Activated CD4-positive, alpha-beta T cell treated with anti-CD3 and anti-CD28 coated beads, Interleukin-2, amount 10 ng/mL, durations not matched to agents 24 days and 14 days (primary cell): ENCODE measurements at places on chromosomes 4 and X.

DNA sequence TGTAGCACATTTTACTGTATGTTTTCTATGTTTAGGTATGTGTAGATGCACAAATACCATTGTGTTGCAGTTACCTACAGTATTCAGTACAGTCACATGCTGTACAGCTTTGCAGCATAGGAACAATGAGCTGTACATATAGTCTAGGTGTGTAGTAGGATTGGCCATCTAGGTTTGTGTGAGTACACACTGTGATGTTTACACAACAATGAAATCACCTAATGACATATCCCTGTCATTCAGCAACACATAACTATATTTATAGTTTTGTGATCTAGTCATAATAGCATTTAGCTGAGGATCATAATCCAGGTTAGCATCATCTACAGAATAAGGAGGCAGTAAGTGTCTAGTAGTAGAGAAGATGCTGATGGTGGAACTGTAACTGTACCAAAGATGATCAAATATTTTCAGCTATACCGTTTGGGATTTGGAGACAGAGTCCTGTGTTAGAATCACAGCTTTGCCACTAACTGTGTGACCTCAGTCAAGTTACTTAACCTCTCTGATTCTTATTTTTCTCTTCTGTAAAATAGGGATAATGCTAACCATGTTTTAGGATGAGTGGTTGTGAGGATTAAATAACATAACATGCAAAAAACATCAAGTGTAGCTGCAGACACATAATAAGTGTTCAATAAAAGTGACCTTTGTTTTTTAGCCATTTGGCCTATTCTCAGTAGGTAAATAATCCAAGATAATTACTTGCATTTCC is 73.3 kb downstream of the LIMCH1 start:
- no peaks in the 10 kb centered on the region for H3K27me3 ChIP-seq
- no peaks in the 10 kb centered on the region for H3K4me1 ChIP-seq

GRCh38 chr4:174318829-174319764 is 35.4 kb downstream of the CEP44 start:
- DNase-seq, result peak; percentile 60
- H3K4me1 ChIP-seq, result no peaks in the 10 kb centered on the region
- H3K27me3 ChIP-seq, result no peaks in the 10 kb centered on the region
- no peak overlapping the region for H3K4me3 ChIP-seq
- H3K27ac ChIP-seq, result no peak overlapping the region
- no peaks in the 10 kb centered on the region for H3K36me3 ChIP-seq

DNA sequence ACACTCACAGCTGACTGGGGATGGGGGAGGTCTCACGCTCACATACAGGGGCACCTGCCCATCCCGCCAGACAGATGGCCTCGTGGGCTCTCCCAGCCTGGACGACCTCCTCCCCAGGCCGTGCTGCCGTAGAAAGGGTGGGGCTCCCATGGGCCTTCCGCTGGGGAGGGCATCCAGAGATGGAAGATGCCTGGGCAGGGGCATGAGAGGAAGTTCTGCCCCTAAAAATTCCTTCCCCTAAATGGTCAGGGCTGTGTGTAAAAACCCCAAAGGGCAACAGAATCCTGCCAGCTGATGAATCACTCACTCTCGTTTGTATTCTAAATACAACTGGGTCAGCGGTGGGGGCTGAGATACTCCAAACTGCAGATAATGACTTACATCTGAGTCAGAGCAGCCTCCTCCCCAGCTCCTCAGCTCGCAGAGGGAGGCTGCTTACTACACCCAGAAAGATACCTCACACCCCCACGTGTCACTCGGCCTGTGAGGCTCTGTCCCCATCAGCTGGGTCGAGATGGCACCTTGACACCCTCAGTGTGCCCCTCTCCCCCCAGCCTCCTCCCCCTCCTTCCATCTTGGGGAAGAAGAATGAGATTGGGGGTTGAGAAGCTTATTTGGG is 10.1 kb downstream of the WDR1 start:
- peaks cover 85% of the 10 kb centered on the region for H3K36me3 ChIP-seq
- H3K27me3 ChIP-seq, result no peaks in the 10 kb centered on the region
- H3K4me3 ChIP-seq, result peak overlapping the region; percentile 74

GRCh38 chr4:73702796-73703287 is 37.5 kb upstream of the CXCL8 start:
- no peak overlapping the region for H3K27ac ChIP-seq
- H3K4me1 ChIP-seq, result peaks cover under 1% of the 10 kb centered on the region

- H3K36me3 ChIP-seq, result peaks cover 4% of the 10 kb centered on the region
- H3K4me3 ChIP-seq, result no peak overlapping the region
- H3K27ac ChIP-seq, result no peak overlapping the region
Measured at GRCh38 chr4:152451496-152451895, 84.4 kb downstream of the FBXW7 start.

DNA sequence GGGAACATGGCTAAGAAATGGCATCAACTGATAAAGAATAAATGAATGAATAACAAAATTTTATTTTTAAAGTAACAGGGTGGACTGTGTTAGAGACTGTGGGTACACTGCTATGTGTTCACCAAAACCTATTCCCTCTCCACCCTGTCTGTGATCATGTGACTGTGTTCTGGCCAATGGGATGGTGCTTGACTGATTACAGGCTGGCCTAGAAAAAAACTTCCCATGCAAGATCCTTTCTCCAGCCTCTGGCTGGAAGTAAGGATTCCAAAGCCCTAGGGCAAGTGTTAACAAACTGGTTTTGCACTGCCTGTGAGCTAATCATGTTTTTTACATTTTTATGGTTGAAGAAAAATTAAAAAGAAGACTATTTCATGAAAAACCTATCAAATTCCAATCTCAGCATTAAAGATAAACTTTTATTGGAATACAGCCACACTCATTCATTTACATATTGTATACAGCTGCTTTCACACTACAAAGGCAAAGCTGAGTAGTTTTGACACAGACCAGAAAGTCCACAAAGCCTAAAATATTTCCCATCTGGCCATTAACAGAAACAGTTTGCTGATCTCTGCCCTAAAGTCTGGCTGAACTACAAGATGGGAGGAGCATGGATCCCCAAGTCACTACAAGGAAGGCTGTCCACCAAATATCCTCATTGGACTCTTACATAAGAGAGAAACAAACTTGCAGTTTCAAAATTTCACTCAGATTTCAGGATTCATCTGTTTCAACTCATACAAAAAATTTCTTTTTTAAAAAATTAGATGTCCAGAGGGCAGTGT is 133.2 kb downstream of the ARHGAP6 start:
- H3K27ac ChIP-seq, result no peak overlapping the region
- peaks cover 6% of the 10 kb centered on the region for H3K27me3 ChIP-seq
- DNase-seq, result no peak

DNA sequence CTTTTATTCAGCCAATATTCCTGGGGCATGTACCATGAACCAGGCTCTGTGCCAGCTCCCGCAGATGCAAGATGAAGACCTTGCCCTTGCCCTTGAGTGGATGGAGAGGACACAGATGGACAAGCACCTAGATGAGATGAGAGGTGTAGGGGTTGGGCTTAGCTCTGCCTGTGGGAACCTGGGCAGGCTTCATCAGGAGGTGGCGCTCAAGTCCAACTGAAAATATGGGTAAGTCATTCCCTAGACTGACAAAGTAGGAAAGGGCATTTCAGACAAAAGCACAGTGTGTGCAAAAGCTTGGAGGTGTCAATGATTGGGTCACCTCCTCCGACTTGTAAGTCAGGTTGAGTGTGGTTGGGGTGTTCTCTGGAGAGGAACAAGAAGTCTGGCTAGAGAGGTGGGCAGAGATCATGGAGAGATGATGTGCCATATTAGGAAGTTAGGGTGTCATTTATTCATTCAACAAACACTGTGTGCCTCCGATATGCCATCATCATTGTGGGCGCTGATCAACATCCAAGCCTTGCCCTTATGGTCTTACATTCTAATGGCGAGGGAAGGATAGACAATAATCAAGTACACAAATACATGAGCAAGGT is 64.6 kb downstream of the ANAPC4 start:
- DNase-seq, result peak; percentile 59
- no peak overlapping the region for H3K27ac ChIP-seq
- H3K27me3 ChIP-seq, result no peaks in the 10 kb centered on the region
- no peaks in the 10 kb centered on the region for H3K36me3 ChIP-seq

- H3K27me3 ChIP-seq, result no peaks in the 10 kb centered on the region
- no peak for DNase-seq
- no peak overlapping the region for H3K4me3 ChIP-seq
- no peaks in the 10 kb centered on the region for H3K4me1 ChIP-seq
- H3K27ac ChIP-seq, result no peak overlapping the region
Measured at GRCh38 chrX:155563099-155563498, 49.7 kb downstream of the TMLHE start.

DNA sequence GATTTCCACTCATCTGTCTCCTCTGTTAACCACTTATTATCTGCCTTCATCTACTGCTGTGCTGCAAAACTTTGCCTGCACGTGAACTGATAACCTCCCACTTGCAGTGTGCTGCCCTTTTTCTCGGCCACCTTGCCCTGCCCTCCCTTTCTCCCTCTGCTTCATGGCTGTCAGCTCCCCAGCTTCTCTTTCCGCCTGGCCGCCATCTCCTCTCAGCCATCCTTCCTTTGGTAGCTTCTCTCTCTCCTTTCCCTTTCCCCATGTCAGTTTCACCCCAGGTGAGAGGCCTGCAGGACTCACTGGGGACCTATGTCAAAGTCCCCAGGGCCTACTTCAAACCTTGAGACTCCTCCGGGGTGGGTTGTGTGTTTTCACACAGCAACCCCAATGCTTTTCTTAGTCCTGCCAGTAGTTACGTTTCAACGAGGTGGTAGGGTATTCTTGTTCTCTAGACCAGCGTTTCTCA is 6.6 kb downstream of the MSL3 start:
- H3K27me3 ChIP-seq, result no peaks in the 10 kb centered on the region
- DNase-seq, result peak; percentile 61
- peak overlapping the region; percentile 92 for H3K4me3 ChIP-seq
- peak overlapping the region; percentile 89 for H3K27ac ChIP-seq
- peaks cover 42% of the 10 kb centered on the region for H3K4me1 ChIP-seq
- H3K36me3 ChIP-seq, result peaks cover 67% of the 10 kb centered on the region

GRCh38 chr4:127997534-127998388 is 32.6 kb downstream of the ABHD18 start:
- peaks cover 54% of the 10 kb centered on the region for H3K36me3 ChIP-seq
- H3K4me1 ChIP-seq, result peaks cover 21% of the 10 kb centered on the region
- H3K27ac ChIP-seq, result peak overlapping the region; percentile 65
- no peaks in the 10 kb centered on the region for H3K27me3 ChIP-seq
- peak; percentile 68 for DNase-seq

GRCh38 chrX:141320801-141321200 is 78.5 kb upstream of the SPANXC start:
- no peaks in the 10 kb centered on the region for H3K36me3 ChIP-seq
- H3K27me3 ChIP-seq, result no peaks in the 10 kb centered on the region
- no peaks in the 10 kb centered on the region for H3K4me1 ChIP-seq
- no peak overlapping the region for H3K4me3 ChIP-seq
- no peak overlapping the region for H3K27ac ChIP-seq

DNA sequence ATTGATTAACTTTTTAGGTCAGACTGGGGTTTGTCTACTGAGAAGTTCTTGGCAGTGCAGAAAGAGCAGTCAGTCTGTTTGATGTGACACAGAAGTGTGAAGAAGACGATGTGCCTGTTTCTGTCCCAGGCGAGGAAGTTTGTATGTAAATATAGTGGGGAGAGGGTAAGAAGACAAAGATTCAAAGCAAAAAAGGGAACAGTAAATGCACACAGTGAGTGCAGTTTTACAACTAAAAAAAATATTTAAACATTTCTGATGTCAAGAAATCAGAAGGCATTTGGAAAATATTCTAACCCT is 264.9 kb downstream of the RAPGEF2 start:
- H3K4me1 ChIP-seq, result peaks cover 7% of the 10 kb centered on the region
- DNase-seq, result no peak
- no peaks in the 10 kb centered on the region for H3K36me3 ChIP-seq
- H3K27ac ChIP-seq, result no peak overlapping the region
- H3K4me3 ChIP-seq, result no peak overlapping the region

DNA sequence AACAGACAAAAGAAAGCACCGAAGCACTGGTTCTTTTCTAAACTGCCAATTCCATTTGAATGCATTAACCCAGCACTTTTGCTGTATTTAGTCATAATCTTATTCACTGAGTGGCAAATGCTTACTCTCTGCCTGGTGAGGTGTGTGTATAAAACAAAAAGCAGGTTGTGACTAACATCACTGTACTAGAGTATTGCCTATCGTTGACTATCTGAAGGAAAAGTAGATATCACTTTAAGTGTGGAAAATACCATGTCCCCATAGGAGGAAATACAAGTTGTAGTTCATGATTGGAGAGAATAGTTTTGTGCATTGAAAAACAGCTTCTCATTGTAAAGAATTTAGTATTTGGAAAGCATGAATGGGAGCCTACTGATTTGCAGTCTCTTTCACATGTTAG is 2.7 kb downstream of the PDLIM5 start:
- H3K4me1 ChIP-seq, result peaks cover 16% of the 10 kb centered on the region
- no peak overlapping the region for H3K27ac ChIP-seq
- no peak overlapping the region for H3K4me3 ChIP-seq
- no peak for DNase-seq

GRCh38 chrX:154411981-154412340 is 622 bp downstream of the TAFAZZIN start:
- H3K36me3 ChIP-seq, result peaks cover 12% of the 10 kb centered on the region
- DNase-seq, result peak; percentile 85
- H3K27ac ChIP-seq, result peak overlapping the region; percentile 82
- peaks cover 11% of the 10 kb centered on the region for H3K4me1 ChIP-seq
- H3K27me3 ChIP-seq, result no peaks in the 10 kb centered on the region

GRCh38 chr4:7075962-7076695 is 8.3 kb upstream of the GRPEL1 start:
- peaks cover 33% of the 10 kb centered on the region for H3K27me3 ChIP-seq
- H3K4me3 ChIP-seq, result no peak overlapping the region
- DNase-seq, result no peak
- no peaks in the 10 kb centered on the region for H3K36me3 ChIP-seq

GRCh38 chrX:110414679-110415439 is 56.2 kb downstream of the RTL9 start:
- peaks cover 2% of the 10 kb centered on the region for H3K27me3 ChIP-seq
- H3K27ac ChIP-seq, result no peak overlapping the region
- no peaks in the 10 kb centered on the region for H3K36me3 ChIP-seq
- no peak for DNase-seq

GRCh38 chr4:94457692-94458106 is 6.0 kb downstream of the PDLIM5 start:
- no peak for DNase-seq
- peaks cover 3% of the 10 kb centered on the region for H3K36me3 ChIP-seq
- H3K4me1 ChIP-seq, result peaks cover 11% of the 10 kb centered on the region
- H3K27me3 ChIP-seq, result peaks cover 7% of the 10 kb centered on the region
- H3K27ac ChIP-seq, result no peak overlapping the region
- no peak overlapping the region for H3K4me3 ChIP-seq

DNA sequence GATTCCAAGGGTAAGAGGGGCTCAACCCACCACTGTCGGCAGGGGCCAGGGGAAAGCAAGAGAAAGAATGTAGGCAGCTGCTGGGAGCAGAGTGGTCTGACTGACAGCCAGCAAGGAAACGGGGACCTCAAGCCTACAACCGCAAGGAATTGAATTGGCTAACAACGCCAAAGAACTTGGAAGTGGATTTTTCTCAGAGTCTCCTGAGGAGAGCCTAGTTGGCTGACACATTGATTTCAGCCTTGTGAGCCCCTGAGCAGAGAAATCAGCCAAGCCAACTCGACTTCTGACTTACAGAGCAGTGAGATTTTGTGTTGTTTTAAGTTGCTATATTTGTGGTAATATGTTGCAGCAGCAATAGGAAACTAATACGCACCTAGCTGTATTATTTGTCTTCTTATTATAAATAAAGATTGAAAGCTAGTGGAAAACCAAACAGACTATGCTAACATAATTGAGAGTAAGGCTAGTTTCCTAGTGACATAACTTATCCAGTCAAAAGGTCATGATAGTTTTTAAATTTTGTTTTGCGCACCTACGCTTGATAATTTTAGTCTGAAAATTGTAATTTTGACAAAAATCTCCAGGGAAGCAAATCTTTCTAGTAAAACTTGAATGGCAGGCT is 145.8 kb upstream of the HCCS start:
- no peak for DNase-seq
- H3K36me3 ChIP-seq, result no peaks in the 10 kb centered on the region
- H3K4me3 ChIP-seq, result no peak overlapping the region
- no peaks in the 10 kb centered on the region for H3K27me3 ChIP-seq
- no peaks in the 10 kb centered on the region for H3K4me1 ChIP-seq
